Activated CD8-positive, alpha-beta memory T cell treated with anti-CD3 and anti-CD28 coated beads for 24 hours (primary cell): ENCODE measurements at places on chromosomes 6 and 20.

GRCh38 chr20:49417843-49418555 lies 64.5 kb downstream of the KCNB1 start:
- no peak for DNase-seq

DNA sequence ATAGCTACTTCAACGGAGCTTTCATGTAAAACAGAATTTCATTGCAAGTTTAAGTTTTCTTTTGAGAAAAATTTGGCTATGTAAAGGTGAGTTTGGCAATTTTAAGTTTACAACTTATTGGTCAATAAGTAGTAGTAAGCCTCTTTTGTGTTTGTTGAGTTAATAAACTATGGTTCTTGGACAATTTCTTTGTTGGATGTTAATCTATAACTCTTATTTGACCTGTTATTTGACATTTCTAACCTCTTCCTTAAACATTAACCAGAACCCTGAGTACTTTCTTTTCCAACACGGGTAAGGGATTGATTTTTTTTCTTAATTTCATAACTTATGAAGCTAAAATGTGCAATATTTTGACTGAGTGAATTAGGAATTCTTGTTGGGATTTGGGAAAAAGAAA lies 354.4 kb downstream of the PRKN start:
- no peak for DNase-seq

DNA sequence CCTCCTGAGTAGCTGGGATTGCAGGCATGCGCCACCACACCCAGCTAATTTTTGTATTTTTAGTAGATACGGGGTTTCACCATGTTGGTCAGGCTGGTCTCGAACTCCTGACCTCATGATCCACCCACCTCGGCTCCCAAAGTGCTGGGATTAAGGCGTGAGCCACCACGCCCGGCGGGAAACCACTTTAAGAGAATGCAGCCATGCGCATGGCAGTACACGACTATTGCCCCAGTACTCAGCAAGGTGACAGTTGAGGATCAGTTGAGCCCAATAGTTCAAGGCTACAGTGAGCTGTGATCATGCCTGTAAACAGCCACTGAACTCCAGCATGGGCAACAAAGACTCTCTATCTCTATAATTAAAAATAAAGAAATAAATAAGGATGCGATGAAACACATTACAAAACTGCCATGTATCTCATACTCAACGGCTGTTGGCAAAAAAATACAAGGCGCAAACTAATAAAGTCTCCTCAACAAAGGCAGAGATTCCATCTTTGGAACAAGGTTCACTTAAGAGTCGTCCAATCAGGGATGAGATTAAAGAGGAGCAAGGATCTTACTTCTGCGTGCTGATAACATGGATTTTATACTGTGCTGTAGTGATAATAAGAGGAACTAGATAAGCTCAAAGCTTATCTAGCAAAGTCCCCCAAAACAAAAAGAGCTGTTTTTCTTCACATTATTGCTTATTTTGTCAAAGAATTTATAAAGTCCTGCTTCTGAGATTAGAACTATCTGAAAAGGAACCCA lies 51.1 kb downstream of the STAU1 start:
- DNase-seq, result no peak

DNA sequence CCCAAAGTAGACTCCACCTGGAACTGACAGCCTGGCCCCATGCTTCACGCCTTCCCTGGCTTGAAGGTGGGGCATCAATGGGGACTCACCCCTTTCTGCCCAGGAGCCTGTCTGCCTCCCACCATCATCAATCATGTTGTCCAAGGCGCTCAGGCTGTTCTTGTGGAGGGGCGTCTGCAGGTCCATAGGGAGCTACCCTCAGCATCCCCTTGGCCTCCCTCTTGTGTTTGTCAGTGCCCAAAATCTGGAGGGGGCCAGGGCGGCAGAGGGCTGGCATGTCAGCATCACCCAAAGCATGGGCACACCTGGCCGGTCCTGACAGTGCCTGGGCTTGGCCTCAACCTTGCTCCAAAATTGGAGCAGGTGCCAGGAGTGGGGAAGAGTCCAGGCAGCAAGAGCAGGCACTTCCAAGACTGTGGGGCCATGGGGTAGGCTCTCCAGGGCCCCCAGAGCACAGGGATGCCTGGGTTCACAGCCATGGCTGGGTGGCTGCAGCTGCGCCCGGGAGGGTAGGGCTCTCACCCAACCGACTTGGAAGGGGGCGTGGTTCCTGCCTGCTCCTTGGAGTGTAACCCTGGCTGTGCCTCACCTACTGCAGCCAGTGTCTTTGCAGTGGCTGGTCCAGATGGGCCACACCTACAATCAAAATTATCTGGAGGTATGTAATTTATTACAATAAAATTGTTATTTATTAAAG lies 903.4 kb downstream of the EYS start:
- no peak for DNase-seq

DNA sequence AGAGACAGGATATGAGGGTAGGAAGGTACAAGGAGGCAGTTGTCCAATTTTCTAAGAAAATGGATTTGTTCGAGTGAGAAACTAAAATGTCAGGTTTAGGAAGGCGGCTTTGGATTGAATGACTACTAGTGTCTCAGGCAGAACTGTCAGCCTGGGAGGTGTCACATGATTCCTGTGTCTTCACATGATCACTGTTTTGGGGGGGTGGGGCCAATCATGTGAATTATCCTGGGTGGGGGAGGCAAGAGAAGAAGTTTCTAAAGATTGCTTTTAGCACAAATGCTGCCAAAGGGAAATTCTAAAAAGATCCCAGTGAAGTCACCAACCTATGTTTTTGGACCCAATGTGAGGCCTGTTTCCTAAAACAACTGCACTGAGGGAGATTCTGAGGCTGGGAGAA lies 2.3 kb downstream of the SIRPA start:
- no peak for DNase-seq

DNA sequence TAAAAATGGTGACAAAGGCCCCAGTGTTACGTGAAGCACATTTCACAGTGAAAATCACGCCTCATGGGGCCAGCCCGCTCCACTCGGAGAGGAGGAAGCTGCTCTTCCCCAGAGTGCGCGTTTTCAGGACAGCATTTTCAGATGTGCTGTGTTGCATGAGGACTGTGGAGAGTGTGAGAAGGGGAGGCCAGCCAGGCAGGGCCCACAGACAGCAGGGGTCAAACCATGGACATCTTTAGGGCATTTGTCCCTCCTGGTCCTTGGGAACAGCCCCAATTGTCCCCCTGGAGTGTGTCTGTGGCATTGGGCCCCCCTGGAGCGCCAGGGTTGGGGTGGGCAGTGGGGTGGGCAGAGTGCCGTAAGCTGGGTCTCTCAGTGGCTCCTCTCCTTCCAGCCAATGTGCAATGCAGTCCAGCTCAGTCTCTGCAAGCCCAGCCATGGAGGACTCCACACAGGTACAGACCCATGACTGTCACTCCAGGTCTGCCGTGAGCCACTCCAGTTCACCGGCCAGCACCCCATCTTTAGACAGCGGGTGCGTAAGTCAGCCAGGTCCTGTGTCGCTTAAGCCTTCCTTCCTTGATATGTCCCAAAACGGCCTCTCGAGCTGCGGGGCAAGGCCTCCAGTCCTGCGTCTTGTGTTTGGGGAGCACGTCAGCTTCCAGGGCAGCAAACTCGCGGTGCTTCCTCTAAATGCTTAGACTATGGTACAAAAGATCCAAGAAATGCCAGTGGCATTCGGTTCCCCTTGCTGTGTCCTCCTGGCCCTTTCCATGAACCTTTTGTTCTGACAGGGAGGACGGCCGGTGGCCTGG lies 159.3 kb upstream of the AFDN start:
- no peak for DNase-seq

DNA sequence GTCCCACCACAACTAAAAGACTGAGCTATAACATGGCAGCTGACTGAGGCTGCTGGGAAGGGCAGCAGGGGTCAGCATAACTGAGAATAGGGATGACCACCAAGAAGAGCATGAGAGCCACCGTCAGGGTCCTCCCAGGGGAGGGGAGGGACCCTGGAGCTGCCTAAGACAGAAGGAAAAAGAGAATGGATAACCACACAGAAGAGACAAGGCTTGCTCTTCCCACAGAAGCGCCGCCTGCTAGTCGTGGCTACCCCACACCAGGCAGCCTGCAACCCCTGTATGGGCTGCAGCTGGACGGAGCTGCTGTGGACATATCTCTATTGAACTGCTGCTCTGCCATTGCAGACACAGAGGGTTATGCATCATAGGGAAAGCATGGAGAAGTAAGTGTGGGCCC lies 132.0 kb upstream of the CHD6 start:
- no peak for DNase-seq
